ENCODE measurements at places on chromosomes 2 and 18. TPM values are rescaled to one million over a fixed set of nuclear protein-coding genes. Genes with fewer than 3 reads are reported as not detected.

Gene PLGLB2
- 1.3 TPM for polyA plus RNA-seq

- no peak for DNase-seq
Observed at GRCh38 chr18:63591725-63592124, 4.6 kb downstream of the SERPINB13 start.

Gene RGPD4
- 0.03 TPM for polyA plus RNA-seq

DNA sequence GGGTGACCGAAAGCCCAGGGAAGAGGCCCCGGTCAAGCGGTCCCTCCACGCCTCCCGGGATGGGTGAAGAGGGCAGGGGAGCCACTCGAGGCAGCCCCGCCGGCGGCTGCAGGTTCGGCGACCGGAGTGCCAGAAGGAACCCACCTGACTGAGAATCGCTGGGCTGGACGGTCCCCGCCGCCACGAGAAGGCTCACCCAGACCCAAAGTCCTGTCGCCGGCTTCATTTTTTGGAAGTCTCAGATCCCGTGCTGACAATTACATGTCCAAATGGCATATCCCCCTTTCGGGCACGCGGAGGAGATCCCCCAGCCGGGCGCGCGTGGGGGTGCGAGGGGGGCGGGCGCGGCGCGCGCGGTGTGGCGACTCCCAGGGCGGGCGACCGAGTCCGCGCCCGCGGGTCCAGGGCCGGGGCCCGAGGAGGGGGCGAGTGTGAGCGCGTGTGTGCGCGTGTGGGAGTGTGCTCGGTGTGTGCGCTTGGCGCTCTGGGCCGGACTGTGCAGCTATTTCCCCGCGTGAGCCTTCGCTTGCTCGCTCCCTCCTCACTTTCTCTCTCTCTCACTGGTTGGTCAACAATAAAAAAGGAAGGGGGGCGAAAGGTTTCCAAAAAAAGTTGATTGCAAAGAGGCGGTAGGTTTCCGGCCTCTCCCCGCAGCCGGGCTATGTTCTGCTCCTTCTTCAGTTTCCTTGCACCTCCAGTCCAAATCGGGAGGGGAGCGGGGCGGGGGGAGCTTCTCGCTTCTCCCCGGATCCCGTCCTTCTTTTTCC, at the start of gene ERBB4:
TSS of gene ERBB4 (minus strand) at position 498 of the 767 bp plus-strand sequence. CDS start at position 226, 272 bp downstream.
- DNase-seq, result peak; percentile 35

DNA sequence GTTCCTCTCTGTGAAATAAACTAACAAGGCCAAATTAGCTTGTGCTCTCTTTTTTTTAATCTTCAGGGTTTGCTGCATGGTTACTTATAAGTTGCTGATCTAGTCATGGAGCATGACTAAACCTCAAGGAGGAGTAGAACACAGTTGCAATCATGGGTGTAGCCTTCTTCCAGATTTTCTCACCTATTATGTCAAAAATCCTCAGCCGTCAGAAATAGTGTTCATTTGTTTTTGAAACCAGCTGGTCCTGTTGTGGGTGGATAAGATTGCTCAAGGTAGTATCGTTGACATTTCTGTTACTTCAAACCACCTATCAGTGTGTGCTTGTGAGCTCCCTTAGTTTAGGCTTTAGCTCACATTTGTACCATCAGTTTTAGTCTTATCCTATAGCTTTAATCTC, 11.2 kb downstream of the RELCH start:
- no peak for DNase-seq

GRCh38 chr18:5899835-5900234, 4.5 kb upstream of the TMEM200C start:
- no peak for DNase-seq

DNA sequence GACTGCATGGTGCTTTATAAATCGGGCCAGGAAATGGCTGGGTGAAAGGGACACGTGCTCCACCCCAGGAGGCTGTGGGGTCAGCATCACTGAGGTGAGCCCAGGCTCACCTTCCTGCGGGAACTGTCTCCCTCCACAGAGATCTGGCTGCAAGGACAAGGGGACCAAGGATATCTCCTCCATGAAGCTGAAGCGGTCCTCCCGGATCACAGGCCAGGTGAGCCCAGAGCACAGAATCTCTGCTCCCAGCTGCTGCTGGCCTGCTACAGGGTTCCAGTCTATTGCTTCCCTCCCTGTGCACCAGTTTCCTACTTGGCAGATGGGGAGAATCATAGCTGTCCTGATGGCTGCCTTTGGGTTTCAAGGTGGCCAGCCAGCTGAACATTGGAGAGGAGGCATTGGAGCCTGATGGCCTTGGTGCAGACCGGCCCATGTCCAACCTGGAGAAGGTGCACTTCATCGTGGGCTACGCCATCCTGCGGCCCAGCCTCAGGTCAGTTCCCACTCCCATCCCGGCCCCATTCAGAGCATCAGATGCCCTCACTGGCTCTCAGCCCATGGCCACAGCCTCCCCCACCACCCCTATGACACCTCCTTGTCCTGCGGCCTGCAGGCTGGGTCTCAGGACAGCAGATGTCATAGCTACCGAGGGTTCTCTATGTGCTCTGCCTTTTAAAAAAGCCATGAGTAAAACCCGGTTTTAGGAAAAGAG, 33.7 kb upstream of the GPR17 start:
- DNase-seq, result no peak

GRCh38 chr2:6934758-6935651, 17.8 kb downstream of the RNF144A start:
- DNase-seq, result no peak

Gene DNPEP
- polyA plus RNA-seq, result 60.2 TPM

- no peak for DNase-seq
Observed at GRCh38 chr2:52934920-52935640, 832.5 kb upstream of the CHAC2 start.

GRCh38 chr2:227720680-227721079, 2.9 kb upstream of the SLC19A3 start:
- no peak for DNase-seq

Gene SULT1C4
- 51.7 TPM for polyA plus RNA-seq

DNA sequence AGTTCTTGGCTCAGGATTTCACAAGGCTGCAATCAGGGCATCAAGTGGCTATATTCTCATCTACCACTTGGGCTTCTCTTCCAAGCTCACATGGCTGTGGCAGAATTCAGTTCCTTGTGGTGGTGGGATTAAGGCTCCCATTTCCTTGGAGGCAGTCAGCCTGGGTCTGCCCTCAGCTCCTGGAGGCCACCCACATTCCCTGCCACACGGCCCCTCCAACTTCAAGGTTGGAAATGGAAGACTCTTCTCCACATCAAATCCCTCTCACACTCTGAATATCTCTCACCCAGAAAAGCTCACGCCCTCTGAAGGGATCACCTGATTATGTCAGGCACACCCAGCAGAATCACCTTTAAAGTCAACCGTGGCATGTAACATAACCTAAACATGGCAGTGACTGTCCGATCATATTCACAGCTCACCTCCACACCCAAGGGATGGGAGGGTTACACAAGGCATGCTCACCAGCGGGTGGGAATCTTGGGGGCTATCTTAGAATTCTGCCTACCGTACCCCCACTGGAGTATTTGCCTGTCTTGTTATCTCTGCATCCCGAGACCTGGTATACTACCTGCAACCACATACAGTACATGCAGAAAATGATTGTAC, 256.2 kb upstream of the KLHL29 start:
- DNase-seq, result no peak

DNA sequence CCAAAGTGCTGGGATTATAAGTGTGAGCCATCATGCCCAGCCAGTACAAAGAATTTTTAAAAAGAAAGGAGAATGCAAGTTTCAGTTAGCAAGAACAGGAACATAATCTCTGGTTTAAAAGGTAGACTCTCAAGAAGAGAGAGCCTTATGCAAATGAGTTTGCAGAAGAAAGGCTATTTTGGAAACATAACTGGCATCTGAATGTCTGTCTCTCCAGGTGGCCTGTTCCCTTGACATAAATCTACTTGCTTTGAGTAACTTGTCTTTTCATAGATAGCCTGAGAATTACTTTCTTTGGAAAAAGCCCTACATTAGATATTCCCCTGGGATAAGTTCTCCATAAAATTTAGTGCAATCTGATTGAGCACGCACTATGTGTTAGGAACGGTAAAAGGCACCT, 109.6 kb downstream of the ICOS start:
- no peak for DNase-seq

DNA sequence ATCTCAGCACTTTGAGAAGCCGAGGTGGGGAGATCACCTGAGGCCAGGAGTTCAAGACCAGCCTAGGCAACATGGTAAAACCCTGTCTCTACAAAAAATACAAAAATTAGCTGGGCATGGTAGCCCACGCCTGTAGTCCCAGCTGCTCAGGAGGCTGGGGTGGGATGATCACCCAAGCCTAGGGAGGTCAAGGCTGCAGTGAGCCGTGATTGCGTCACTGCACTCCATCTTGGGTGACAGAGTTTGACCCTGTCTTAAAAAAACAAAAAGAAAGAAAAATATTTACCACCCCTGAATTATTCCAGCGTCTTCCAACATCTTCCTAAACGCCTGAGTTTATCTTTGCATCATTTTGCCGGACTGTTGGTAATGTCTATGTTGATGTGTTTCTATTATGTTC, 6.2 kb upstream of the IGFBP5 start:
- no peak for DNase-seq

- no peak for DNase-seq
Observed at GRCh38 chr2:148585696-148586095, 58.9 kb upstream of the EPC2 start.
